Cardiac muscle cell (in vitro differentiated cells and primary cell): ENCODE measurements at places on chromosomes 3 and 15. TPM values are rescaled to one million over a fixed set of nuclear protein-coding genes. Genes with fewer than 3 reads are reported as not detected.

- no peak for DNase-seq
- H3K36me3 ChIP-seq, result no peaks in the 10 kb centered on the region
- no peaks in the 10 kb centered on the region for H3K4me1 ChIP-seq
- no peaks in the 10 kb centered on the region for H3K27me3 ChIP-seq
- no peak overlapping the region for H3K27ac ChIP-seq
Observed at GRCh38 chr15:48520376-48521155, 124.9 kb downstream of the FBN1 start.

DNA sequence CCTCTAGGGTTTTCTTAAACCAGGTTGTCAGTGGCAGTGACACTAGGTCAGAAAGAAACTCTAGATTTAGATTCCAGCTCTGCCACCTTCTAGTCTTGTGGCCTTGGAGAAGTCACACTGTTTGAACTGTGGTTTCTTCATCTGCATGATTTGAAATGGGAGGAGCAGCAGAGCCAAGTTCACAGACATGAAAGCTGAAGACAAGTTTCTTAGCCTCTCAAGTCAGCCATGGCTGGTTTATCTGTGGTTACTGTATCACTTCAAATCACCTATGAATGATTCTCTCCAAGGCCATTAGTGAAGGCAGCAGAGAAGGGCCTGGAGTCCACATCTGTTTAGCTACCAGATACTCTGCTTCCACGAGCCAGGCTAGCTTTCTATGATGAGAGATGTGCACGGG is 15.6 kb downstream of the CLEC3B start:
- DNase-seq, result no peak
- H3K4me1 ChIP-seq, result peaks cover 3% of the 10 kb centered on the region
- no peaks in the 10 kb centered on the region for H3K36me3 ChIP-seq
- no peak overlapping the region for H3K27ac ChIP-seq

DNA sequence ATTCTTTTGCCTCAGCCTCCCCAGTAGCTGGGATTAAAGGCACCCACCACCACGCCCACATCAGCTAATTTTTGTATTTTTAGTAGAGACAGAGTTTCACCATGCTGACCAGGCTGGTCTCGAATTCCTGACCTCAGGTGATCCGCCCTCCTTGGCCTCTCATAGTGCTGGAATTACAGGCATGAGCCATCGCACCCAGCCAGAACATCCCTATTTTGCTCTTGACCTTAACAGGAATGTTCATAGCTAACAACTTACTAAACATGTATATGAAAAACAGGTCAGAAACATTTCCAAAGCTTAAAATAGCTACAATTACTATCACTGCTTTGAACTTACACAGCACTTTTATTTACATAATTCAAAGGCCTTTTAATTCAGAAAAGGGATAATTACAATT is 33.7 kb downstream of the UQCC5 start:
- no peak for DNase-seq
- no peaks in the 10 kb centered on the region for H3K27me3 ChIP-seq
- H3K4me3 ChIP-seq, result no peak overlapping the region
- H3K4me1 ChIP-seq, result no peaks in the 10 kb centered on the region
- H3K36me3 ChIP-seq, result peaks cover 7% of the 10 kb centered on the region
- H3K27ac ChIP-seq, result no peak overlapping the region

DNA sequence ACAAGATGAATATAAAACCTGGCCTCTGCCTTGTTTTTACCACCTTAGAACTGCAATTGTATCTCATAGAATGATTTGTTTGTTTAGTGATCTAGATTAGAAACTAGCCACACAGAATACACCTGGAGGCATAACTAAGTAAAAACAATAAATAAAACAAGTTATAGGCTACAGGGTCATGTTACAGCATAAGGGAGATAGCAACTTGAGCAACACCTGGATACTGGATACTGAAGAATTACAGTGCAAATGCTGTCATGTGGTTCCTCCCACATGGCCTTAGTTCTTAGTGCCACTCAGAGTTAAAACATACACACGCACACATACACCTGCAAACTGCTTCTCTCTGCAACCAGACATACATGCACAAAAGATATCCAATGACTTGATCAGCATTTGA is 563.4 kb upstream of the DPPA4 start:
- no peaks in the 10 kb centered on the region for H3K27me3 ChIP-seq
- H3K4me3 ChIP-seq, result no peak overlapping the region
- H3K4me1 ChIP-seq, result no peaks in the 10 kb centered on the region
- H3K27ac ChIP-seq, result no peak overlapping the region
- no peak for DNase-seq
- H3K36me3 ChIP-seq, result no peaks in the 10 kb centered on the region

DNA sequence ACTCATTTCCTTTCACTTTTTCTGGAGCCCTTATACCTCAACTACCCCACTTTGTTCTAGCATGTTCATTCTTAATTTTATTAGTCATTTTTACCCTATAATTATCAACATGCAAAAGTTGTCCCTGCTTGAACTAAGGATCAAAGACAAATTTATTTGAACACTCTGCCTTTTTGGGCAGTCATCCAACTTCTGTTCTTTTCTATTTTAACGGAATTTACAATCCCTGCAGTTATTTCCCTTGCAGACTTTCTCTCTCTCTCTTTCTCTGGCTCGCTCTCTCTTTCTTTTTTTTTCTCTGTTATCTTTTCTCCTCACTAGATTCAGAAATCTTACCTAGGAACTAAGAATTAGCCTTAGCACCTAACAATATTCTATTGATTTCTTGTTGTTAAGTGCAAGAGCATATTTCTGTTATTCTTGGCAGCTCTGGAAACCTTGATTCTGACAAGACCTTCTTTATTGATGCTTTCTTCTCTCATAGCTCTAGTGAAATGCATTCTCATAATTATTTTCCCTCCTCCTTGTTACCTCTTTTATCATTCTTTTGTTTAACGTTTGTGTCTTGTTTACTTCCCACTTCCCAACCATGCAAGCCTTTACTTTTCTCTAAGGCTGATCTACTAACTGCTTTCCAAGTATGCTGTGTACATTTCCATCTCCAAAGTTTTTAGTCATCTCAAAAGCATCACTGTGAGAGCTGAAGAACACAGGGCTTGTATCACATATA is 951.6 kb downstream of the DIPK2A start:
- H3K4me1 ChIP-seq, result no peaks in the 10 kb centered on the region
- H3K27me3 ChIP-seq, result no peaks in the 10 kb centered on the region
- no peak overlapping the region for H3K27ac ChIP-seq

DNA sequence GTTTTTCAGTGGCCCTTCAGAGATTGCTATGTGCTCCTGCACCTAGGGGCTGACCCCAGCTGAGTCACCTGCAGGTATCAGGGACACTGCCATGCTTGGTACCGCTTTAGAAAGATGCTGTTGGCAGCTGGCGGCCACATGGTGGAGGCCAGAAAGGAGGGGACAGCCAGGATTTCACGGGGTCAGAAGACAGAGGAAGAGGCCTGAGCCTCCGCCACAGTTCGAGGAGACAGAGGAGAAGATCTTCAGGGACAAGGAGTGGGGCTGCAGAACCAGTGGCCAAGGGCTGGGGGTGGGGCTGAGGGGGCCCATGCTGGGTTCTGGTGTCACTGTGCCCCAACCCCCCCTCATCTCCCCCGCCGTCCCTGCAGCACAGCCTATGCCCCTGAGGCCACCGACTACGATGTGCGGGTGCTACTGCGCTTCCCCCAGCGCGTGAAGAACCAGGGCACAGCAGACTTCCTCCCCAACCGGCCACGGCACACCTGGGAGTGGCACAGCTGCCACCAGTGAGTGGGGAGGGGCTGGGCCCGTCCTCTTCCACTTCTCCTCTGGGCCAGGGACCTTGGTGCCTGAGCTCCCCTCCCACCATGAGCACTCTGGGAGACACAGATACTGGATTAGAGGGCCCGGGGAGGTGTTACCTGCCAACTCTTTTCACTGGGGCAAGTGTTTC is 19.9 kb downstream of the LOXL1 start:
- H3K27ac ChIP-seq, result no peak overlapping the region
- H3K36me3 ChIP-seq, result peaks cover 7% of the 10 kb centered on the region
- H3K4me3 ChIP-seq, result no peak overlapping the region

- no peak for DNase-seq
- H3K4me1 ChIP-seq, result no peaks in the 10 kb centered on the region
- no peaks in the 10 kb centered on the region for H3K27me3 ChIP-seq
- H3K4me3 ChIP-seq, result no peak overlapping the region
- H3K36me3 ChIP-seq, result no peaks in the 10 kb centered on the region
Observed at GRCh38 chr3:162213956-162214355, 717.3 kb downstream of the OTOL1 start.

DNA sequence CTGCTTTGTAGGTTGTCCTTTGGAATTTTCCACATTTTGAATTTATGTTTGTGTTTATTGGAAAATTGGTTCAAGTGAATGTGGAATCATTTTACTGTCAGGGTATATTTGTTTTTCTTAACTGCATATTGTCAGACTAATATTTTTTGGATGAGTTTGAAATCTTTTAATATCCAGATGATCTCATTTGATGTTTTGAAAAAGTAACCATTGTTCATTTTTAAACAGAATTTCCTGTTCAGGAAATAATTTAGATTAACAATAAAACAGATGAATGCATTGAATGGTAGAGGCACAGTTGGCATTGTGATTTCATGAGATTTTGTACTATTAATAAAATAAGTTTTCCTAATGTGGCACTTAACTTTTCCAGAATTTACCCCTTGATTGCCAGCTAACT is 15.5 kb downstream of the TRAK1 start:
- no peak overlapping the region for H3K4me3 ChIP-seq
- H3K27ac ChIP-seq, result no peak overlapping the region
- DNase-seq, result no peak
- H3K4me1 ChIP-seq, result no peaks in the 10 kb centered on the region

CCDC50 gene
- 25.3 and 34.1 TPM in 2 replicates for polyA plus RNA-seq

NTRK3 gene
- 3.3 and 7.8 TPM in 2 replicates for polyA plus RNA-seq

GRM2 gene
- 0.39 TPM in 1 of 2 replicates, not detected in the other for polyA plus RNA-seq

NOX5 gene
- 0.39 and 1.4 TPM in 2 replicates for polyA plus RNA-seq

HYAL3 gene
- 2.4 and 6.2 TPM in 2 replicates for polyA plus RNA-seq

TNFAIP8L3 gene
- 0.60 TPM in 1 of 2 replicates, not detected in the other for polyA plus RNA-seq
